ENCODE measurements at places on chromosomes 16 and 17.

DNA sequence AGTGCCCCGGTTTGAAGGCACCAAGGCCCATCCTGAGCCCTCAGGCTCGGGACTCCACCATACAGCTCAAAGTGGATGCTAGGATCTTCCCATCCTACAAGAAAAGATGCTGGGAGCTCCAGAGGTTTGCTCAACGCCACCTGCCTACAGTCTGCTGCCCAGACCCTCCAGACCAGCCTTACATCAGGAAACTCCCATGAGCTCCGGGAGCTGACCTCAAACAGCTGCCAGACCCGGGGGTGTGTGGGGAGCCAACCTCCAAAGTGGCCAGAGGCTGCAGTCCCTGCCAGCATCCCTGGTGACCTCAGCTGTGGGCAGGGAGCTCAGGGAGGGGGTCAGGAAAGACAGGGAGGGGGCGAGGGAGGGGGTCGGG, 43.8 kb downstream of the C16orf82 start:
- DNase-seq: no peak

DNA sequence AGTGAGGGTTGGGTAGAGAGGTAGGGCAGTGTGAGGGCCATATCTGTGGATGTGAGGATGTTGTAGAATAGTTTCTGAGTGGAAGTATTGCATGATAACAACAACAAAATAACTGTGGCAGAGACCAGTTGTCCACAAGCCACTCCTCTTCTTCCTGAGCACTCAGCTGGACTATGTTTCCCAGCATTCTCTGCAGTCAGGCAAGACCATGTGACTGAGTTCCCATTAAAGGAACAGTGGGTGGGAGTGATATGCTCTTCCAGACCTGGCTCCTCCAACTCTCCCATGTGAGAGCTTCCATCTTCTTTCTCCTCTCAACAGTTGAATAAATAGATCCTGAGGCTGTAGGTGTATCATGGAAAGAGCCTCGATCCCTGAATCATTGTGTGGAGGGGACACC, 272.4 kb downstream of the CBLN1 start:
- no peak for DNase-seq

DNA sequence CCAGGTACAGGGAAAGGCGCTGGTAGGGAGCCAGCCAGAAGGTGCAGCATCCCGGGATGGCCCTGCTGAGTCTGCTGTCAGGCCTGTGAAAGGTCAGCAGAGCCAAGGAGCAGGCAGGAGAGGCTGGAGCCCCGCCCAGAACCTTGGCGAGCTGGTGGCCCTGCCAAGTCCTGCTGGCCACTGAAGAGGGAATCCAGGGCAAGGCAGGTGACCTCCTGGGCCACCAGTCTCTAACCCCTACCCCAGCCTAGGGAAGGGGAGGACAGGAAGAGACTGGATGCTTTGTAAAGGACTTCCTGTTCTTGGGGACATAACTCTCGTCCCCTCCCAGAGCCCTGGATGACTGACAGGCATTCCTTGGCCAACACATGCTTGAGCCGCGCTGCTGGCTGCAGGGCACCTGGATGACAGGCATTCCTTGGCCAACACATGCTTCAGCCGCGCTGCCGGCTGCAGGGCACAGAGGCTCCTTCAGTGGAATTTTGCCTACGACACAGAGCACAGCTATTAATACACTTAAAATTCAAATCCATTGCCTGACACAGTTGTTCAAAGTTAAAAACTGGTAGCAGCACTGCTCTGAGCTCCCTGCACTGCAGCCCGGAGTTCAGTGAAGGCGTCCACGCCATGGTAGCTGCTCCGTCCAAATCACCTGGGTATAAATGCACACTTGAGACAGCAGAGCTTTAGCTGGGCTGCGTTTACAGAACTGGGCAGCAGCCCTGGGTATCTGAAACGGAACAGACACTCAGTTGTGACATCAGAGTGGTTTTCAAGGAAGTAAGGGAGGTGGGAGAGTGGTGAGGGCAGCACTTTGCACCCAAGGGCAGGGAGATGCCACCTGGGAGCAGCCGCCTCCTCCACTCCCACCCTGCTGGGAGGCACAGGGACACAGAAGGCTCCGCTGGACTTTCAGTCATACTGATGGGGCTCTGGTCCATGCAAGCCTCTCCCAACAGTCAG, 2.0 kb upstream of the BRICD5 start:
- DNase-seq: no peak

GRCh38 chr17:81403671-81404534, 8.6 kb downstream of the BAHCC1 start:
- DNase-seq: no peak

DNA sequence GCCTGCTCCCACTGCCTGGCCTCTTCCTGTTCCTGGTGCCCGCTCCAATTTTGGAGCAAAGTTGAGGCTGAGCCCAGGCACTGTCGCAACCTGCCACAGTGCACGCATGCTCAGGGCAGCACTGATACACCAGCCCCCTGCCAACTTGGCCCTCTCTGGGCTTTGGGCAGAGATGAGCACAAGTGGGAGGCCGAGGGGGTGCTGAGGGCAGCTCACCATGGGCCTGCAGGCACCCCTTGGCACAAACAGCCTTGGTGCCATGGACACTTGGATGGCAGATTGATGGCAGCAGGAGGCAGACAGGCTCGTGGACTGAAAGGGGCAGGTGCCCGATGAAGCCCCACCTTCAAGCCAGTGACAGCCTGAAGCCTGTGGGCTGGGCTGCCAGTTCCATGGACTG, 42.9 kb downstream of the PIGL start:
- no peak for DNase-seq

GRCh38 chr17:859824-860195, 77.7 kb downstream of the MRM3 start:
- no peak for DNase-seq

DNA sequence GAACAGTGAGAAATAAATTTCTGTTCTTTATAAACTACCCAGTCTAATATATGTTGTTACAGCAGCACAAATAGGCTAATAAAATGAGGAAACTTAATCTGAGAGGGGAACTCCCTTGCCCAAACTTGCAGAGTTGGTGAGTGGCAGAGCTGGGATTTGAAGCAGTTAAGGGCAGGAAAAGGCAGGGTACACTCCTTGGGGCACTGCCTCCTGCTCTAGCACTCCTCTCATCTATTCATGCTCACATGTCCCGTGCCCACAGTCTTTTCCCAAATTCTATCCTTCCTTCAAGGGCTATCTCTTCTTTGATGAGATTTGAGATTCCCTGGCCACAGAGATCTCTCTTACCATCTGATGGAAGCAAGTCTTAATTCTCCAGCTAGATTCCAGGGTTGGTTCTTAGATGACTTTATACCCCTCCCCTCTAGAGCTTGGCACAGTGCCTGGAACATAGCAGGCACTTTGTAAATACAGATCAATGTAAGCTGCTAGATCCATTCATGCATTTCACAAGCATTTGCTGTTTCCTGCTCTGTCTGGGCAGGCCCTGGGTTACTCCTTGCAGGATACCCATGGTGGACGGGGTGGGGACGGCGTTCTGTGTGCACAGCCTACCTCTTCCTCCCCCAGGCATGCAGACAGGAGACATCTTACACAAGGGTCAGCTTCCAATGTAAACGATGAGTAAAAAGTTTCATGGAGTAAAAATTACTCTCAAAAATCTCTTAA, 39.2 kb upstream of the ABCC12 start:
- DNase-seq: no peak

DNA sequence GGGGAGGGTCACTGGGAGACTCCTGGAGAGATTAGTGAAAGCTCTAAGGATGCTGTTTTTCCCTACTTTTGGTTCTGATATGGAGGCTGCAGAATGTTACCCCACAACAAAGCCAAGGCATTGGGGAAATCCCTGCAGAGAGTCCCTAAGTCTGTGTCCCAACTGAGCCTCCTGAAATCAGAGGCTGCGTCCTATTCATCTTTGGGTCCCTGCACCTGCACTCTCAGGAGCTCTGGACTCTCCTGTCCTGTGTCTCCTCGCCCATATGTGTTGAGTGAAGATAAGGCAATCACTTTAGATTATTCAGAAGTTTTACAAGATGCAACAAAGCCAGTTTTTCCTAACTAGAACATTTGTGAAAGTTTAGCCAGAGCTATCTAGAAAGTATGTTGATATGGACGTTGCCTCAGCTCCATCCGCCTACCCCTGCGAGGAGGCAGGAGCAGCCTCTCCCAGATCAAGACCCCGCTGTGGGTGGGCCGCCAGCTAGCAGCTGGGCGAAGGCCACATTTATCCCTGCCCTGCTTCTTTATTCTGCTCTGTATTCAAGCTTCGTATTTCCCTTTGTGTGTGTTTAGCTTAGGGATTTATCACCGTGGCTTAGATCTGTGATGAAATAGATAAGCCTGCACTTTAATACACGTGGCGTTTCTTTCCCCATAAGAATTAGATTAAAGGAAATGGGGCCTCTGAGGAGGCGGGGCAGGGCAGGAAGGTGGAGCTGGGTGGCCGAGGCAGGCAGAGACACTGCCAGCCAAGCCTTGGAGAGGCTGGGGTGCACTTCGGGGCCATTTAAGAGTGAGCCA, 37.4 kb downstream of the SHISA6 start:
- no peak for DNase-seq

DNA sequence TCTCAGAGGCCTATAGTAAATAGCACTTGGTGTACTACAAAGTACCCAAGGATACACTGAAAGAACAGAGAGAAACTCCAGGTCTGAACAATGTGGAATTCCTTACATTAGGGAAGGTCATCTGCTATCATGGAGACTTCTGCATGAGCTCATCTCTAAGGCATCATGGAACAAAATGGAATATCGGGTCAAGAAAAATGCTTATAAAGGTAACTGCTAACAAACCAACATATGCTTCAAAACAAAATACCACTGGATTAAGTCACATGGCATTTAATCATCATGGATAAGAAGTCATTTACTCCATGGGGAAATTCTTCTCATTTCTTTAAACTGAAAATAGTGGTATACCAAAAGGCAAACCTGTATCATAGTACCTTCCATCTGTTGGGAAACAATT, 34.2 kb downstream of the TXNDC11 start:
- no peak for DNase-seq

DNA sequence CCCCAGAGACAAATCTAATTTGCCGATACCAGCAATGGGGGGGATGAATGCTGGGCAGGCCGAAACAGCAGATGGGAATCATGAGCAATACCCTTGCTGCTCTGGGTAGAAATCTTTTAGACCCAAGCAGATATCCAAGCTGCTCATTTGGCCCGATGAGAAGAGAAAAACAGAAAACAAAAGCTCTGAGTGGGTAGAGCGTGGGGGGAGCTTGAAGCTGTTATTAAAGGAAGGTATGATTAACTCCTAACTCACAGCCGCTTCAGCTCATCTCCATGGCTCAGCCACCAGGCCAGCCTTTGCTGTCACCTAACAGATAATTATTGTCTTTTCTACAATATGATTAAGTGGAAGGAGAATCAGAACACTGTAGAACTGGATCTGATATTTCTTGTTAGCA, 58.3 kb downstream of the VPS35L start:
- no peak for DNase-seq

DNA sequence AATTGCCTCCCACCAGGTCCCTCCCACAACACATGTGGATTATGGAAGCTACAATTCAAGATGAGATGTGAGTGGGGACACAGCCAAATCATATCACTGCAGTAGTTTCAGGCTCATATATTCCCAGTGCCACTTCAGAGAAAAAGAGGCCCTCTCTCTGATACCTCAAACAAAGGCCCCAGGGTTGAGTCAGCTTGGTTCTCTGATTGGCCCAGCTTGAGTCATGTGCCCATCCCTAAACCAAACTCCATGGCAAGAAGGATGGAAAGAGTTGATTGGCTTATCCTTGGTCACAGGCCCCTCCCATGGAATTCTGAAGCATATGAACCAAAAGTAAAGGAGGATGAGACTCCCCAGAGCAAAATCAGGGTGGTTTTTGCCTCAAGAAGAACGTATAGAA, 75.9 kb upstream of the IRX6 start:
- no peak for DNase-seq

DNA sequence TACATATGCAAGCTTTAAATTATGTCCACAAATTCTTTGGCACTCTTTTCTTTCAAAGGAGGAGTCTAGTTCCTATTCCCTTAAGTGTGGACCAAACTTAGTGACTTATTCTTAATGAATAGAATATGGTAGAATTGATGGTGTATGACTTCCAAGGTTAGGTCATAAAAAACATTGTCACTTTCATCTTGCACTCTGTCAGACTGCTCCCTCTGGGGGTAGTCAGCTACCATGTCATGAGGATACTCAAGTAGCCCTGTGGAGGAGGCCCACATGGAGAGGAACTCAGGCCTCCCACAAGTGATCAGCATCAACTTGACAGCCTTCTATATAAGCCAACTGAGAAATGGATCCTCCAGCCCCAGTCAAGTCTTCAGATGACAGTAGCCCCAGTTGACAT, 58.0 kb upstream of the SCNN1B start:
- no peak for DNase-seq

- DNase-seq: no peak
Observed at GRCh38 chr17:30005709-30006320, 64.4 kb downstream of the EFCAB5 start.

DNA sequence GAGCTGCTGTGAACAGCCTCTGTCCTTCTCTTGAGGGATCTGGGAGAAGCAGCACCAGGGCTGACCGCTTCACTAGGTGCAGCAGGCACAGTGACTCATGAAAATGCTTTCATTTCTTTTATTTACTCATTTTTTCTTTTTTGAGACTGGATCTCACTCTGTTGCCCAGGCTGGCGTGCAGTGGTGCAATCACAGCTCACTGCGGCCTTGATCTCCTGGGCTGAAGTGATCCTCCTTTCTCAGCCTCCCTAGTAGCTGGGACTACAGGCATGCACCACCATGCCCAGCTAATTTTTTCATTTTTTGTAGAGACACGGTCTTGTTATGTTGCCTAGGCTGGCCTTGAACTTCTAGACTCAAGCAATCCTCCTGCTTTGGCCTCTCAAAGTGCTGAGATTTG, 216.8 kb upstream of the EEF2KMT start:
- no peak for DNase-seq

DNA sequence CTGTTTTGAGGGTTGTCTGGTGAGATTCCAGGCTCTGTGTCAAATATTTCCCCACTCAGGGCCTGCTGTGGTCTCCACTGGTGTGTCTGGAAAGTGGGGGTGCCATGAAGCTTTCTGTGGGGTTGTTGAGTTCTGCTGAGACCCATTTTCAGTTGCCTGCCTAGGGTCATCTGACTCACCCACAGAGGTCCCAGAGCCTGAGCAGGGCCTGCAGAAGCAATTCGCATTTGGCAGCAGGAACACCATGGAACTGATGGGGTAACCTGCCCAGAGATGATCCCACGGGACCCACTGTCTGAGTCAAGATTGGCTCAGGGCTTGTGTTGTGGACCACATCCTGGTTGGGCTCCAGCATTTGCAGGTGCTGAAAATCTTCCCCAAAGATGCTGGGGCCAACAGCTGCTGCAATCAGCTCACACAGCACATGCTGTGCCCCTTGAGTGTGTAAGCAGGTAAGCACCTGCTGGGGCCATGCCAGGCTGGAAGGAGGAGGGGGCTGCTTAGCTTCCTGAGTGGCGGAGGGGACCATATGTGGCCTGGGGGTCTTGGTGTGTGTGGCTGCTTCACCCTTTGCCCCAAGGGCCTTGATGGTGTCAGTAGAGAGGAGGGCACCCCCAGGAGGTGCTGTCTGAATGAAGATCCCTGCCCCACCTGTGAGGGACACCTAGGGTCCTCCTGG, 1726.1 kb downstream of the TP53TG3F start:
- no peak for DNase-seq
